ENCODE measurements at places on chromosomes 2 and 18.

- no peak for DNase-seq
Measured at GRCh38 chr2:239039479-239039861, 191.6 kb downstream of the TWIST2 start.

- DNase-seq = no peak
Measured at GRCh38 chr2:55917117-55917516, 6.5 kb downstream of the EFEMP1 start.

- no peak for DNase-seq
Measured at GRCh38 chr2:219887870-219888269, 260.4 kb downstream of the SLC4A3 start.

DNA sequence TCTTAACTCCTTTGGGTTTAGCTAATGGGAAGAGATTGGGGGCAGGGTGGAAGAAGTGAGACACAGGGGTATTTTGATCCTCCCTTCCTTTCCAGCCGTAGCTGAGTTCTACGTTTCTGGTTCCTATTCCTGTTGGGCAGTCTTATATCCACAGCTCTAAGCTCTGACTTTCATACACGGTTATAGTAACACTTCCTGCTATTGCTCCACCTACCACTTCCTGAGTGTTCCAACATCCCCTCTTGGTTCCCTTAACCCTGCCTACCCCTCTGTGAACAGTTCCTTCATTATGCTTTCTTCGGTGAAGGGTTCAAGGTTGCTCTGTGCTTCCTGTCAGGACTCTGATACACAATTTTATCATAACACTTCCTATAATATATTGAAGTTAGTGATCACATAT, 205.1 kb downstream of the DNAH7 start:
- DNase-seq = no peak

DNA sequence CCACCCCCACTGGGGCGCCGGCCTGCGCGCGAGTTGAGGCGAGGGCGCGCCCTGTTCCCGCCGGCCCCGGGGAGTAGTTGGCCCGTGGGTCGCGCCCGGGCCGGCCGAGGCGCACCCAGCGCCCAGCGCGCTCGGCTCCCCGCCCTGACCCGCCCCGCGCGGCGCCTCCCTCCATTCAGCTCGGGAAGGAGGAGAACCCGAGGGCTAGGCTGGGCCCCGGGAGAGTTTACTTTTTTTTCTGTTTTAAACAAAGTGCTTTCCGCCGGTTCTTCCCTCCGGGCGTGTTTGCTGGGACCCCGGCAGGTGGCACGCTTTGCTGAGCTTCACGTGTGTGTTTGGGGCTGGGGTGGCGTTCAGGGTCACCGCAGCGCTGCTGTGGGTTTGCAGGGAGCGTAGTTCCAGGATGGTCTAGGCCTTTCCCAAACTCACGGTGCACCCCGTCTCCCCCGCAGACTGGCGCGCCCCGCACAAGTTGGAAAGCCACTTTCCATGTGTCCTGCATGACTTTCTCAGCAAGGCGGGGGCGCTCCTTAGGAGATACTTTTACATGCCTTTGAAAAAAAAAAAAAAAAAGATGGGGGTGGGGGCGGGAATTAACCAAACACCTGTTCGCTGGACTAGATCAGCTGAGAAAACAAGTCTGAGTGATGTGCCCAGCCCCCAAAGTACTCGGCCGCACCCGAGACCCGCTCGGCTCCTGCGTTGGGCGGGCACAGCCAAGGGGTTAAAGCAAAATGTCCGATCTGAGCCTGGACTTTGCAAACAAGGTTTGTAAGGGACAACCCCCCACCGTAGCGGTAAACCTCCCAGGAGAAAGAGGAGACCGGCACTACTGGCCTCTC, 825 bp downstream of the ITGA6 start:
- DNase-seq = peak; percentile 69

DNA sequence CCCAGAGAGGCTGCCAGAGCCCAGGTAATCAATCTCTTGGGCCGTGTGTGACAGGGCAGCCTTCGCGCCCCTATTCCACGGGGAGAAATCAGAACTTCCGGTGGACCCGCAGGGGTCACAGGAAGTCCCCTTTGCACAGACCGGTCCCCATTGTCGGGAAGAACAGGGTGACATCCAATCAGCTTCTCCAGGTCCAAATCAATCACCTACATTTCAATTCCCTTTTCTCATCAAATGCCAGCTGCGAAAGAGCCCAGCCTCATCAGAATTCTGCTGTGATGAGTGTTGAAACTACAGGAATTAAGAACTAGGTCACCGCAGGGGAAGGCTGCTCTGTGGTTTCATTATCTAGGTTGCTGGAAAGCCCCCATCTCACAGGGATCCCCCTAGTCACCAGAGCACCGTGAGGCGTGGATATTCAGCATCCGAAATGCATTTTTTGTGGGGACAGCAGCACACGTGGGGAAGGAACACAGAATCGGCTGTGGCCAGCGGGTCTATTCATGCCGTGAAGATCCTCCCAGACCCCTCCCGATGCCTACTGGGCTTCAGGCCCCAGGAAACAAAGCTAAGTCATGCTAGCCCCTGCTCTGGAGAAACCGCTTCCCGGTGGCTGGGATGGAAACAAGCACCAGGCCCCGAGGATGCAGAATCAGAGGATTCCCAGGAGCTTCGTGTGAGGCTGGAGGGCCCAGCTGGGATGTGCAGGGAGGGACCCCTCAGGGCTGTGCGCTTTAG, 193.7 kb upstream of the ID2 start:
- DNase-seq = peak; percentile 24

DNA sequence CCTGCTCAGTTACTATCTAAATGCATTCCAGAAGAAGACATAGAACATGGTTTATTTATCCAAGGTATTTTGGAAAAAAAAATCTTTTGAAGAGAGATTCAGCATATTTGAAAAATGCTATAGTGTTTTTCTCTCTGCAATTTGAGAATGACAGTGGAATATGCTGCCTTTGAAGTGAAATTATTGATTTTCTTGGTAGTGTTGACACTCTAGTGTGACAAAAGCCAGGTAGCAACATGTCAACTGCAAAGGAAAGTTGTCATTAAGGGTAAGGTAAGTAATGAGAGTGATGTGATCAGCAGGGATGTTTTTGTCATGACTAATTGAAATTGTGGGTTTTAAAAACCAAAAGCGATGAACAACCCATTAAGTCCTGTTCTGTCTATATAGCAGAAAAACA, 1387.1 kb upstream of the TMEFF2 start:
- DNase-seq = no peak

Measured in naive thymus-derived CD4-positive, alpha-beta T cell (primary cell).